ENCODE measurements at places on chromosomes 2 and 18.
A peak's percentile ranks its signal among the peaks of the same experiment; 100 is the strongest.

DNA sequence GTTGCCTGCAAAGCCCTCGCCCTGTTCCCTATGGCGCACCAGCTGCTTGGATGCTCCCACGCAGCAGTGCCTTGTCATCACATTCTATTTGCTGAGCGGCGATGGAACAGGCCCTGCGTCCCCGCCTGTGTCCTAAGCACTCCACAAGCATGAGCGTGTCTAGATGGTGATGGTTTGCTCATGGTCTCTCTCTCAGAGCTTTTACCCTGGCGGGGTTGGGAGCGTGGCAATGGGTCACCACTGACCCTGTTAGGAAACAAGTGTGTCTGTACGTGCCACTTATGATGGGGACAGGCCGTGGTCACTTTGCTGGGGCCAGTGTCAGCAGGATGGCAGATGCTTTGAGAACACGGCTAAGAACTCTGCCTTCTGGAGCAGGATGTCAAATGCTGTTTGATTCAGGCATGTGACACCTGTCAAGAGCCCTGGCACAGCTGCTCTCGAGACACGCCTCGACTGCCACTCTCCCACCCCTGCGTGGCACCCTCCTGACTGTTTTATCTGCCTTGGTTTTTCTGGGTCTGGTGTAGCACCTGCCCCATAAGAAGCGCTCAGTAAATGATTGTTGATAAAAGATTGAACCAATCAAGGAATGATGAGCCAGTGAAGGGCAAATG lies 44.2 kb downstream of the RRM2 start:
- DNase-seq, result peak; percentile 43

DNA sequence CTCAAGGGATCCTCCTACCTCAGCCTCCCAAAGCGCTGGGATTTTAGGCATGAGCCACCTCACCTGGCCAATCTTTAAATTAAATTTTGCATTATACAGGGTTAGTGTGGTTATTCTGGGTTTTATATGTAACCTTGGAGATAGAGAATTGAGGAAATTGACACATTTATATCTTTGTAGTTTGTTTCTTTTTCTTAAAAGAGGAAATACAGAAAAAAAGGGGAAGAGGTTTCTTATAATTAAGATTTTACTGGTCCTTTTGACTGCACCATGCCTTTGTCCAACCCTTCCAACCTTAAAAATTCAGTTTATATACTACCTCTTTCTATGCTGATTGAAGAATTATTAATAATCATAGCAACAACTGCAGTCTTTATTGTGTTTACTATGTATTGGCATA lies 210.1 kb upstream of the STON1 start:
- no peak for DNase-seq

- no peak for DNase-seq
Measured at GRCh38 chr18:37669991-37670534, 104.5 kb upstream of the CELF4 start.

- DNase-seq, result no peak
Measured at GRCh38 chr2:100057901-100058261, 84.5 kb downstream of the AFF3 start.

- DNase-seq, result no peak
Measured at GRCh38 chr2:78237704-78238103, 715.5 kb upstream of the LRRTM4 start.

DNA sequence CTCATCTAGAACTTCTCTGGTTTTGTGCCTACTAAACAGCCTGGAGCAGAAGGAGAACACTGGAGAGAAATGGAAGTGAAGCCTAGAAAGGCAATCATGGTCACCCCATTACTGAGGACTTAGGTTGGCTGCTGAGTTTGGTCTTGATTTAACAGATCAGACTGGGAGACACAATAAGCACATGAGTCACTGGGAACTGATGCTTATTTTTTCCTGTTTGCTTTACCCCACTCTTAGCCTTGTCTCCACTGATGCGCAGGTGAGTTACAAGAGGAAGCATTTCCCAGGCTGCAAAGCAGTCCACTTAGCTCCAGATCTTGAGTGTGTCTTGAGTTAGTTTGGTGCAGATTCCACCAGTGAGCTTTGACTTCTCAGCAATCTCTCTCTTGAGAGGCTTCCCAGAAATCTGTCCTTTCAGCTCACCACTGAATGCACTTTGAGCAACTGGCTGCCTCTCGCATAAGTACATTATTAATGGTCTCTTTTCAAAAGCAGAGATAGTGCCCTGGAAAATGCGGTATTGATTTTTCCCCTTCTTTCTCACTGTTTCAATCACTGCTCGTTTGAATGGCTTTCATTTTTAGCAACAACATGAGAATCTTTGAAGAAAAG lies 390.2 kb upstream of the SETBP1 start:
- no peak for DNase-seq

- DNase-seq, result no peak
Measured at GRCh38 chr2:48693066-48693465, 62.5 kb downstream of the LHCGR start.

DNA sequence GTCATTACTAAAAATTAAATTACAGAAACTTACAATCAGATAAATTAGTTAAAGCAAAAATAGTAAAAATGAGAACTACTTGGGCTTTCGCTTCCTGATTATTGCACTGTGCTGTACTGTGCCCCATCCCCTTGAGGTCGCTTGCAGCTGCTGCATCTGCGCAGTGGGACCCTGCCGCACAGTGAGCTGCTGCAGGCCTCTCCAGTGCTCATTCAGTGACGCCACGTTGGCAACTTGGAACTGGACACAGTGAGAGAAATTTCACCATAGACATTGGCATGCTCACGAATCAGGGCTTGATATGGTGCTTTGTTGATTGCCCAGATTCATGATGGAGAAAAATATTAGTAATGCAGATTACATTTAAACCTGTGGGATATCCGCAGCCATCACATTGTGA lies 290.8 kb upstream of the MYT1L start:
- no peak for DNase-seq

DNA sequence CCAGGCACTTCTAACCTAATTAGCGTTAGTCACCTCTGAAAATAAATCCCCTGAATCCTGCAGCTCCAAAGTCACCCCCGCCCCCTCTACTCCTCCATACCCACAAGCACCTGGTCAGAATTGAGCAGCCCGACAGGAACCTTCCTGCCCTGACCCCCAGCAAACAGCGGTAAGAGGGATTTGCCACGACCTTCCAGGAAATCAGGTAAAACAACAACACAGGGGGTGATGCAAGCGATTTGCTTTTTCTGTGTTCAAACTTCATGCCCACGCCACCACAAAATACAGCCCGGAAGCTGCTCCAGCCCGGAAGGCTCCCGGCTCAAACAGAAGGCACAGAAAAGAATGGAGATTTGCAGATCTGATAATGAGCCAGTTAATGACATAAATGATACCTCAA lies 367.1 kb downstream of the GPD2 start:
- DNase-seq, result peak; percentile 5

DNA sequence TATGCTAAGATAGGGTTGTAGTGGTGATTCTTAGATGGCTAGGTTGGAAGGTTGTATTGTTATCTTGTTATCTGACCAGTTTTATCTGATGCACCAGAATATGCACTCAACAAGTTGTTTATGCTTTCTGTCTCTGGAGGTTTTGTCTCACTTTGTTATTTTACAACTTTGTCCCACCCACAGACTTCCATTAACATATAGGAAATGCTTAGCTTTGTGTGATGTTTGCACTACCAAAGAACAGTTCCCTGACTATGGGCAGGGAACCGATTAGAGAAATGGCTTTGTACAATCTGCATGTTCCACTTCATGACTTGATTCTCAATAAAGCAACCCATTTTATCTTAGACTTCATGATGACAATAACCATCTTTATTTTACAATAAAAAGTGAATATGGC lies 160.6 kb upstream of the CDH20 start:
- no peak for DNase-seq

- peak; percentile 81 for DNase-seq
Measured at GRCh38 chr18:76493213-76494161, 1.6 kb downstream of the ZNF516 start.

- no peak for DNase-seq
Measured at GRCh38 chr18:52174220-52174619, 165.8 kb upstream of the DCC start.

DNA sequence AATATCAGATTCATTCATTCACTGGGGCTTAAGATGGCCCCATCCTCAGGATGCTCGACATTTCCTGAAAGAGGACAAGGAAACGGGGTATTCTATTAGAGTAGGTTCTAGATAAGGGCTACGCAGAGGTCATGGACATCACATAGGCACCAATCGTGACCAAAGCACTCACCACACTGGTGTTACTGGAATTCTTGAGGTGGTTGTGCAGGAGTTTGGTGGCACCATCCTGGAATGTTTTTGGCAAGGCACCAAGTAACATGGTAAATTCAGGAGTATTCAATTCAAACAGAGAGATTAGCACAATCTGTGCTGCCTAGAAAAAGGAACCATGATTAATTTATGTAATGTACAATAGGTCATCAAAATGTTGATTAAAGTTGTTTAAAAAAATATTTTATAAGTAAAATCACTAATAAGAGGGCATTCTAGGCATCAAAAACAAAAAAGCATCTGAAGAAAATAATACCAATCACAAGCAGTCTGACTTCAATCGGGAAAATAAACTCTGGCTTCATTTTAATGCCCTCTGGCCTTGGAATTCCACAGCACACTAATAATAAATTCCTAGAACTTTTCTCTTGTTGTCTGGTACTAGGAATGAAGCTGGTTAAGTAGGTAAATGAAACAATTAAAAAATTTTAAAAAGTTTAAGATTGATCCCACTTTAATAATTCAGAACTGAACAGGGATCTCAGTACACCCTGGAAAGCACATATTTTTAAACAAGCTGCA lies 102.8 kb upstream of the TFCP2L1 start:
- DNase-seq, result no peak

DNA sequence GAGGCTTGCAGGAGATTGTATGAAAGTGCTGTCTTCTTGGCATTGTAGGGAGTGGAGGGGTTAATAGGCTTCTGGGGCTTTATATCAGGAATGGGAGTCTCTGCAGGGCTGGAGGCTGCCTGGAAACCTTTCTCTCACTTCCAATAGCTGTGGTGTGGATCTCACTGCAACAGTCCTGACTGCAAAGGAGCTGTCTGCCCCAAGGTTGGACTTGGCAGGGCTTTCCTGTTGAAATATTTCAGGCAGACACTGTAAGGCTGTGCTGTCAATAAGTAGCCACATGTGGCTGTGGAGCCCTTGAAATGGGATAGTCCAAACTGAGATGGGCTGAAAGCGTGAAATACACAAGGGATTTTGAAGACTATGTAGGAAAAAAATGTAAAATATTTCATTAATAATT lies 399.1 kb upstream of the SPRED2 start:
- no peak for DNase-seq

GRCh38 chr2:210268281-210268680 lies 43.0 kb upstream of the ACADL start:
- DNase-seq, result no peak

DNA sequence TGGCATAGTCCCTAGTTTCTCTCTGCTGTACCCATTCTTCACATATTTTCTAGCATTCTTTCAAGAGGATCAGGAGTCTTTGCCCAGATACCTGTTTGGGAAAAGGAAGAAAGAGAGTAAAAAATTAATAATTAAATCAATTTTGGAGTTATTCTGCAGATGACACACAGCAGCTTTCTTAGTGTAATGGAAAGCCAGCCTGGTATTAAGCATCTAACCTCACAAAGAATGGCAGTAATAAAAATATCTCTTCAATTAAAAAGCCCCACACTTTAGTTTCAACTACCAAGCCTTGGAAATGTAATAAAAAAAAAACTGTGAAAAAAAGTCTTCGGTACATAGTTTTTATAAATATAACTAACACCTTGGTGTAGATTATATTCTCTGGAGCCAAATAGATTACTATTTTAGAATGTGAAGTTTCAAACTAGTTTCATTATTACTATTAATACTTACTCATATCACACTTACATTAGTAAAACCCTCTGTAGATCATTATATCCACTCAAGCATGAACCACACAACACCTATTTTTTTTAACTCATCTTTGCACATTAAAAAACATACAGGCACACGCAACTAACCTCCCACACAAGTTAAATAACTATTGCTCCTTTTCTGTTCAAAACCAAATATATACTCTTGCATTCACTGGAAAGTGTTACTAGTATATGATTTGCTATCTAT lies 90.9 kb downstream of the GPD2 start:
- DNase-seq, result no peak

GRCh38 chr2:77522888-77523287 lies 712 bp upstream of the LRRTM4 start:
- DNase-seq, result no peak

DNA sequence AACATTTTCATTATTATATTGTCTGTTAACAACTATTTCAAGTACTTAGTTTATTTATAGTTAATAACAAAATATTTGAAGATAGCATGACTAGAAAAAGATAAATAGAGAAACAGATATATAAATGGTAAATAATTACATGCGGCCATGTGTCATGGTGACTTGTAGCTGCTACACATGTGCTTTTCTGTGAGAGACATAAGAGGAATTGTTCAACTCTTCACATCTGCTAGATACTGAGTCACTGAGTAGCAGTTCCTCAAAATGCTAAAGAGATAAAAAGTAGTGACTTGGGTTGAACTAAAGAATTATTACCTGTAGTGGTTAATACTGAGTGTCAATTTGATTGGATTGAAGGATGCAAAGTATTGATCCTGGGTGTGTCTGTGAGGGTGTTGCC lies 37.5 kb upstream of the SCN9A start:
- DNase-seq, result no peak

DNA sequence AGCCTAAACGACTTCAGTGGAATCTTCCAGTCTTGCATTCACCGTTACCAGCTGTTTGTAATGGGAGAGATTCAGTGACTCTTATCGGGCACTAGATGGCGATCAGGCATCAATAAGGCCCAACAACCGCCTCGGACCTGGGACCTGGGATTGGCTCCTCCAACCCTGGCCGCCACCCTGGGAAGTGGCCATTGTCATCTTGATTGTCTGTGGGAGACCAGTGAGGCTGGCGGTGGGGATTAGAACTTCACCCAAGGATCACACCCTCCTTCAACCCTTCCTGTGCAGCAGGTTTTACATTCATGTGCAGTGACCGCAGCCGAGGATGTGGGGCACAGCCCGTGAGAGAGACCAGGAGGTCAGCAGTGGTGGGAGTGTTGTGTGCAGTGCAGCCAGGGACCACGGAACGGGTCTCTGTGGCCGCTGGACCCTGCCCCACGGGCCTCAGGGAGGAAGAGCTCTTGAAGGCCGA lies 85.3 kb downstream of the SPP2 start:
- peak; percentile 79 for DNase-seq

DNA sequence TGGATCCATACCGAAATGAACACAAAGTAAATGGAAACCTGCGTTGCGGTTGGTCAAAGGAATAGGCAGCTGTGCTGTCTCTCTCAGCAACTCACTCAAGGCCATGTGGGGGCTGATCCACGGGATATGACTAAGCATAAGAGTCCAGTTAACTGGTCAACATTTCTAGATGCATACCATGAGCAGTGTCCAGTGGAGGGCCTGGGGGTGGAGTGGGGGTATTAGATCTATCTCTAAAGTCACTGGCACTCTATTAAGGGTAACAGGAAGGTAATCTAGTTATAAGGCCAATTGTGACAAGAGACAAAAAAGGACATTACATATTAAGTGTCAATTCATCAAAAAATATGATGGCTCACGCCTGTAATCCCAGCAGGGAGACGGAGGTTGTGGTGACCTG lies 136.8 kb downstream of the TTC32 start:
- no peak for DNase-seq

GRCh38 chr2:240662681-240663080 lies 20.0 kb downstream of the AQP12B start:
- DNase-seq, result no peak

GRCh38 chr2:177489719-177490301 lies 97.2 kb downstream of the AGPS start:
- peak; percentile 24 for DNase-seq

- DNase-seq, result no peak
Measured at GRCh38 chr2:140526575-140526974, 1604.2 kb downstream of the LRP1B start.

GRCh38 chr18:1438967-1439366 lies 534.3 kb downstream of the ADCYAP1 start:
- DNase-seq, result no peak
